ENCODE measurements at places on chromosomes 2 and 18.

- DNase-seq: no peak
Observed at GRCh38 chr18:76546088-76546435, 51.0 kb upstream of the ZNF516 start.

DNA sequence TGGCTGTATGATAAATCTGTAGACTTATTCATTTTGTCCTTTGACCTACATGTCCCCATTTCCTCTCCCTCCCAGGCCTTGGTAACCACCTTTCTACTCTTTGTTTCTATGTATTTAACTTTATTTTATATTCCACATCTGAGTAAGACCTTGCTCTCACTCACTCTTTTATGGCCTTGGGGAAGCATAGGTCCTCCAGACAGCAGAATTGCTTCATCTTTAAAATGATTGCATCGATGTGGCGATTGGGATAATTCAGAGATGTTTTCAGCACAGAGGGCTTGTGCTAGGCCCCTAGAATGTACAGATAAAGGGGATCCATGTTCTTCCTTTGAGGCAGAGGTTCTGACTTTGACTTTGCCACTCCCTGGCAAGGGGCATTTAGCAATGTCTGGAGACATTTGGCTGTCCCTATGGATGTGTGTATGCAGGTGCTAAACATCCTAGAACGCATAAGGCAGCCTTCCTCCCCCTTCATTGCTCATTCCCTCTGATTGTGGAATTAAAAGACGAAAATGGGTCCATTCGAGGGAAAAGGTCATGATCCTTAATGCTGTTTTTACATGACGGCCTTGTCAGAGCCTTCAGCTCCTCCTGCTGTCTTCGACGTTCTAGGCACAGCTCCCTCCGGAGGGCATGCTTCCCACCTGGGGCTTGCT is 1.2 kb upstream of the GPR39 start:
- no peak for DNase-seq

DNA sequence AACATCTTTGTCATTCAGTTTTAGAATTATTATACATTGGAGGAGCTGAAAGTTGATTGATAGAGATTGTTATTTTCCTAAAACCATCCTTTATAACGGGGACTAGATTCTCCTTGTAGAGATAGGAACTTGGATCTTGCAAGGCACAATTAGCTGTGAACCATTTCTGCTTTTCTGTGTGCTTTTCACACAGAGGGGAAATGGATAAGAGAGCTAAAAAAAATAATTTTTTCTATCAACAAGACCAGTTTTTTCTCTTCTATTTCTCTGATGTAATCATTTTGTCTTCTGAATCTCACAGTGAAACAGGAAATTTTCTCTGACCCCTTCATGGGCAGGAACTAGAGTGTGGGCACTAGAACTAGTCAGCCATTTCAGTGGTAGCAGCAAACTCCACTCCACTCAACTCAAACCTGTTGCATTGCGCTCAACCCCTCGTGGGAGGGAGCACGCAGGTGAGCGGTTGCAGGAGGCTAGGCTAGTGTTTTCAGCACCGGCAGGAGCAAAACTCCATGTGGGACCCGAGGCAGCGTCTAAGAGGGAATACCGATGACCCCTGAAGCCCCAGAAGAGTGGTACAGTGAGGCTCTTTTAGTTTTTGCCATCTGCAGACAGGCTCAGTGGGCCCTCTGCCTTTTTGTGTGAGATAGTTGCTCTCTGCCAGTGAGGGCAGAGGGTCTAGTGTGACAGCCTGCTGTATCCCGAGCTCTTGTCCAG is 24.0 kb upstream of the SLC39A10 start:
- no peak for DNase-seq

DNA sequence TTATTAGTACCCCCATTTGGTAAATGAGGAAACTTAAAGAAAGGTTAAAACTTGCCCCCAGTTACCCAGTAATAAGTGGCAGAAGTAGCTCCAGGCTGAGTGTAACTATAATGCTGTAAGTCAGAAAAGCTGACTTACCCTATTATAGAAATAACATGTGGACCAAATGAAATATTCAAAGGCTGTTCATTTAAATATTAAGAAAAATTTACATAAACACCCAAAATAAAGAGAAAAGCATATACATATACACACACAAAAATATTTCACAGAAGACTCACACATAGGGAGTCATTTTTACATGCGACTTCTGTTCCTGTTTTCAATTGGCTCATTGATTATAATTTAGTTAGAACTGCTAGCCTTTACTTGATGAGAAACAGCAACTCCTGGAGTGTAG is 189.1 kb downstream of the NBAS start:
- DNase-seq: no peak

- DNase-seq: no peak
Observed at GRCh38 chr2:206069417-206069816, 16.6 kb downstream of the INO80D start.

DNA sequence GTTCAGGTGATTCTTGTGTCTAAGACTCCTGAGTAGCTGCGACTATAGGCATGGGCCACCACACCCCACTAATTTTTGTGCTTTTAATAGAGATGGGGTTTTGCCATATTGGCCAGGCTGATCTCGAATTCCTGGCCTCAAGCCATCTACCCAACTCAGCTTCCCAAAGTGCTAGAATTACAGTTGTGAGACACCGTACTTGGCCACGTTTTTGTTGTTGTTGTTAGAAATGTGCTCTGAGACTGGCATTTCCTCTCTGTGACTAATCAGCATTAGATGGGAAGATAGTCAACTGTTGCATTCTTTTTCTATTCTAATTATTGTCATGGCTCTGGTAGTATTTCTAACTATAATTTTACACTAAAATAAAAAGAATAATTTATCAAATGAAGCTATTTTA is 191.7 kb downstream of the CAMKMT start:
- no peak for DNase-seq

GRCh38 chr2:19403785-19404184 is 45.4 kb upstream of the OSR1 start:
- DNase-seq: no peak

GRCh38 chr2:220043155-220043989 is 415.9 kb downstream of the SLC4A3 start:
- no peak for DNase-seq

GRCh38 chr18:31576670-31577069 is 15.0 kb upstream of the TTR start:
- no peak for DNase-seq

GRCh38 chr18:68017385-68017784 is 500.9 kb upstream of the DSEL start:
- DNase-seq: no peak

- no peak for DNase-seq
Observed at GRCh38 chr2:173193925-173194324, 118.3 kb downstream of the MAP3K20 start.

- no peak for DNase-seq
Observed at GRCh38 chr18:76463872-76464271, 31.2 kb downstream of the ZNF516 start.

DNA sequence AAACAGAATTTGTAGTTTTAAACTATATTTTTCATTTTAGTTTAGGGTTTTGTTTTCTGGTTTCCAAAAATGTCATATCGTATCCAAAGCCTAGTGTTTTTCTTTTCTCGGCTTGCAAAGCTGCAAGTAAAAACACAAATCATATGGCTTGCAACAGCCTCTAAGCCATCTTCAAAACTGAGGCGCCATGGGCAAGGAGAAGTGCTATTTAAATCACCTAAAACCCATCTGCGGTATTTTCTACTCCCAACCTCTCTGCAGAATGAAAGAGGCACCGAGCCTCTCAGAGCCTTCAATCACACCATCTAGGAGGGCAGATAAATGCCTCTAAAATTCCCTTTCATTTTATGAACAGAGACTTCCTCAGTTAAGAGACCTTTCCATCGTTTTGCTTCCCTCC is 25.2 kb downstream of the FECH start:
- no peak for DNase-seq

DNA sequence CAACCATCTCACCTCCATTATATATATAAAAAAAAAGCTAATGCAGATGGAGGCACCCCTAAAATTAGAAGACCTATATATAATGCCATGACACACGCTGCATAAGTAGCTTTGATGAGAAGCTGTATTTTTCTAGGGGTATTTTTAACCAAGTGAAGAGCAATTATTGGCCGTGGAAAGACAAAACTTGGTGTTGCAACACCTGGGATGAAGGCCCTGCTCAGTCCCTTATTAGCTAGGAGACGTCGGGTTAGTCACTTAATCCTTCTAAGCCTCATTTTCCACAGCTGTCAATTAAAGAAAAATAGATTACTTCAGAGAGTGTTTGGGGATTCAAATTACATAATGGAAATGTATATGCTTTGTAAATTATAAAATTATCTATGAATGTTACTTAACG is 63.0 kb downstream of the WDR75 start:
- no peak for DNase-seq

DNA sequence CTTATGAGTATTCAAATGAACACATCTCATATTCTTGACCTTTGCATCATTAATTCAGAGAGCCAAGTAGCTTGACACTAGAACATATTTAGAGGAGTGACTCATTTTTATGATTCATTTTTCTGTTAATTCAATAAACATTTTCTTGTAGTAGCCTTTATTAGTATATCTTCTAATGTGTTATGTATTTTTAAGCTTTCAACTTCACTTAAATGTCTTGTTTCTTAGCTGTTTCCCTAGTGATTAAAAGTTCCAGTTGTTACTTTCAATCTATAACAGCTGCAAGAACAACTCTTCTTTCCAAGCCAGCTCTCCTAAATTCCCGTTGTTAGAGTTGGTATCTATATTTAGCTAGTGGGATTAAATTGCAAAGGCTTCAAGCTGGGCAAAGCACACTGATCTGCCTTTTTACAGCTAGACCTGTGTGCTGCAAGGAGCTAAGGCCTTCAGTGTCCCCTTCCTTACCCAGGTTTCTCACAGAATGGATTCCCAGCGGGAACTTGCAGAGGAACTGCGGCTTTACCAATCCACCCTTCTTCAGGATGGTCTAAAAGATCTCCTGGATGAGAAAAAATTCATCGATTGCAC is at the start of gene KLHL41:
KLHL41 (plus strand) TSS at position 405 of the 588 bp plus-strand sequence; CDS start at position 482, 77 bp downstream.
- no peak for DNase-seq

DNA sequence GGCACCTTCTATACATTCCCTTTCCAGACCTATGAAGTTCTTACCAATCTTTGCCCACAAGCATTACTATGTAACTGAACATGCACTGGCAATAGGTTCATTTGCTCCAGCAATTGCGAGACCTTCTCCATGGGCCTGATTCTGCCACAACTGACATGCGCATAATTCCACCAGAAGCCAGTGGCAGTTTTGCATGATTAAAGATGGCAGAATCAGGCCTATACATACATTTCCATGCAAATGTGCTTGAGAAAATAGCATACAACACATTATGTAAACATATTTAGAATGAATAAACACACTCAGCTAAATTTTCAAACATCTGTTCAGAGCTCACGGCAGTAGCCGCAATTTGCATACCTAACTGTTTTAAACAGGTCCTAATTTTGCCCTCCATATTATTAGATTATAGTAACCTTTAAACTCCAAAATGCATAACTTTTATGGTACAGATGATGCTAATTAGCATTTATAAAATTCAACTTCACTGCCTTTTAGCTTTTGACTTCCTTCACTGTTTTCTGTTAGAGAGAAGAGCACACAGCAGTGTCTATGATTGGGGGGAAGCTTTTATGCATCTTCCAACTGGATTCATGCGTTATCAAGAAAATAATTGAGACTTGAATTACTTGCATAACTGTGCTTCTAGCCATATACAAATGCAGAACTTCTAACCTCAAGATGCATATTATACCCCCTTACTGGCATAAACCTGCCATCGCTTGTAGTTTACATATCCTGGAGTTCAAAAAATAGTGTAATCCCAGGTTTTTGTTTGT is 155.3 kb upstream of the CDH19 start:
- no peak for DNase-seq

- DNase-seq: no peak
Observed at GRCh38 chr2:150232321-150232720, 255.1 kb downstream of the RND3 start.

GRCh38 chr2:32422133-32422532 is 65.3 kb downstream of the BIRC6 start:
- no peak for DNase-seq

DNA sequence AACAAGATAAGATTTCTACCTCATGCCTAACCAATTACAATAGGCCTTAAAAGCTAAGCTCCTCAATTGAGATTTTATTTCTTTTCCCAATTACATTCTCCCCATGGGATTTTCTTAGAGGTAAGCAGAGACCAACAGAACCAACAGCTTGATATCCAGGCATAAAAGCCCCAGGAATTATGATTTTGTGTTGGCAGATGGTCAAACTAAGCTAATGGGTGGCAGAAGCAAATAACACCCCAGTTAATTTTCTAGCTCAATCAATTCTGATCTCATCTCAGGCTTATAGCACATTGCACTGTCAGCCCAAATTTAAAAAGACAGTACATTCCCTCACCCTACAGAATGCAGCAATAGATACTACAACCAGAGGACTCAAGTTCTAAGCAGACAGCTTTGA is 156.4 kb downstream of the NRXN1 start:
- no peak for DNase-seq

GRCh38 chr2:46666044-46666679 is 186.8 kb downstream of the TMEM247 start:
- no peak for DNase-seq

GRCh38 chr2:147420947-147421675 is 423.7 kb upstream of the ACVR2A start:
- no peak for DNase-seq

DNA sequence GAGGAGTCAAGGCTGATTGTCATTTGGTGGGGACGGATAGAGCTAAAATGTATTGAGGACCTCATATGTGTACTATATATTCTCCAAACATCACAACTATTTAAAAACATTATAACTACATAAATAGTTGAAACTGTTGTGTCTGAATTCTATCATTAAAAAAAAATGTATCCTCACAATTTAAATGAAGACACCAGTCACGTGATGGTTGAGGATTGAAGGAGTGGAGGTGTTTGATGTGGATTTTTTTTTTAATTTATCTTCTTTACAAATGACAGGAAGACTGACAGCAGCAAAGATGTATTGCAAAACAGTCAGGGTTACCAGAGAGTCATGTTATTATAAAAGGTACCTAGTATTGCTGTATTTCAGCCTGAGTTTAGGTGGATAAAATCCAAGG is 30.0 kb downstream of the GNAL start:
- DNase-seq: no peak

DNA sequence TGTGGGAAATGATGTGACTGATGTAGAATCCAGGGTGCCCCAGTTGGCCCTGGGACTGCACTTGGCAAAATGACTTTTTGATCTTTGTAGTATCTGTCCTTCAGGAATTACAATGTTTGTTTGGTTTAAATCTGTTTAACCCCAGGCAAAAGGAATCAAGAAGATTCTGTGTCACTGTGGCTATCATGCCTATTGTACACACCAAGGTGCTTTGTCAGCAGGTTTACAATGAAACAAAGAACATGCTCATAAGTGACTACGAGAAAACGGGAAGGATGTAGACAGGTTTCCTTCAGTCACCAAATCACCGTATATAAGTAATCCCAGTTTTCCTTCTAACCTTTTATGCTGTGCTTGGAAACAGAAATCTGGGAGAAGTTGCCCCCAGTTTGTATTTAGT is 109.5 kb downstream of the RTN4 start:
- no peak for DNase-seq

All from NCI-H748 treated with DMSO at 0.1 percent for 48 hours (cell line).